ENCODE measurements at places on chromosomes 2 and 18.
A peak's percentile ranks its signal among the peaks of the same experiment; 100 is the strongest.

DNA sequence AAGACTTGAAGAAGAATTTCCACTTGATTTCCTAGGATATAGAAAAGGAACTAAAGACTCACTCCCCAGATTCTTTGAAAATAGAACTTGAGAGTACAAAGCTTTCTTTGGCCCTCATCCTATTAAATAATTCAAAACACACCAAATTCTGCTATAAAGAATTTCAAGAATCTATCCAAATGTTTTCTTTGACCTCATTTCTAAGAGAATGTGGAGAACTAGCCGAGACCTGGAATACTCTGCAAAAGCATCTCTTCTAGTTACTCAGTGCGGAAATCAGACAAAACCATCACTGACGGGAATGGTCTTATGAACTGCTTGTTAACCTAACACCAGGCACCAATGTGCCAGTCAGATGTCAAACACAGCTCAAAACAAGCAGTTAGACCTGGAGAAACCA is 44.2 kb upstream of the ARL5A start:
- no peak for DNase-seq

- no peak for DNase-seq
Observed at GRCh38 chr2:235638541-235639427, 144.9 kb downstream of the AGAP1 start.

- DNase-seq: no peak
Observed at GRCh38 chr18:59148192-59148591, 8.5 kb downstream of the SEC11C start.

DNA sequence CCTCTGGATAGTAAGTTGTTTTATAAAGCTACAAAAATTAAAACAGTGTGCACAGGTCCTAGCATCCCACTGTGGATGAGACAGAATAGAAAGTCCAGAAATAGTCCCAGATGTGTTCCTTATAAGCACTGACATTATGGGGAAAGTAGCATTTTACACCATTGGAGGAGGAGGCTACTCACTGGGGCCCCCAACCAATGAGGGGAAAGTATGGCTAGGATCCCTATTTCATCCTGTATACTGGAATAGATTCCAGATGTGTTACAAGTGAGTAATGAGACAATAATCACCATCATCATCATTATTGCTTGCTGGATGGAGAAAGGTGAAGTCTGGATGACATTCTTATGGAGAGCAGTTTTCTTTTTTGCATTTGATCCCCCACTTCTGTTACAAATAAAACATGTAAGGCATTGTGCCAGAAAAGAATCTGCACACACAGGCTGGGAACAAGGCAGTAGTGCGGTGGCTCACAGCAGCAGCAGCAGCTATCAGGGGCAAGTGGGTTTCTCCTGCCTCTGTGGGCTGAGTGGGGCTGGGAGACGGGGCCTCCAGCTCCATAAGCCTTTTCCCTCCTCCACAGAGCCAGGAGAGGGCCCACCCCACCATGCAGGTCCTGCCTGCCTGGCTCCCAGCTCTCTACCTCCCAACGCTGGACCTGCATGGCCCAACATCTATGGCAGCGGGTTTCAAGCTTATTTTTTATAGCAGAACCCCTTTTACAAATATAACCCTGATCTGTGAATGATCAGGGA is 5.0 kb downstream of the ARID5A start:
- DNase-seq: peak; percentile 61

DNA sequence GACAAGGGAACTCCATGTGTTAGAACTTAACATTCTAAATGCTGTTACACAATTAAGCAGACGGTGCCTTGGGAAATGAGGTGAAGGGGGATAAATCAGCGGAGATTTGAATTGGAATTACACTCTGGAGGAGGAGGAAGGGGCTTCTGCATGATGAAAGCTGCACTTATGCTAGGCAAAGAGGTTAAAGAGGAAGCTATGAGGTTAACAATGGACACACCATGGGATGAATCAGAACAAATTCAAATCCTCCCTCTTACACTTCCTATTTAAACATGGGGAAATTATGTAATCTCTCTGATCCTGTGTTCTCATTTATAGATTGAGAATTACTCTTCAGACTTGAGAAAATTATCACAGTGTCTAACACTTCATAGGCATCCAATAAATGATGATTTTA is 121.5 kb upstream of the SIX2 start:
- no peak for DNase-seq

DNA sequence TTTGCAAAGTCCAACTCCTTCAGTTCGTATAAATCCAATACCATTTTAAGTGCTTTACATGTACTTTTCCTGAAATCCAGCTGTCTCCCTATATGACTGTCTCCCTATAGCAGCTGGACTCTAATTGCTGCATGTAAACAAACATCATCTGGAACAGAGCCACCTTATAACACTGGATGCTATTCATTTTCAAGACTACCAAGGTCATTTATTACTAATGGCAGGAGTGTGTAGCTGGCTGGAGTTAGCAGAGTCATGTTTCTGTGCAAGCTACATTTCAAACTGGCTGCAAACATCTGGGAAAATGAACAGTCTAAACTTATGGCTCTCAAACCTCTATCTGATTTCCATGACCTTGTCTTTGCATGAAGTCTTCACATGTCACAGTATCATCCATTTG is 575.2 kb downstream of the PIK3C3 start:
- DNase-seq: no peak

DNA sequence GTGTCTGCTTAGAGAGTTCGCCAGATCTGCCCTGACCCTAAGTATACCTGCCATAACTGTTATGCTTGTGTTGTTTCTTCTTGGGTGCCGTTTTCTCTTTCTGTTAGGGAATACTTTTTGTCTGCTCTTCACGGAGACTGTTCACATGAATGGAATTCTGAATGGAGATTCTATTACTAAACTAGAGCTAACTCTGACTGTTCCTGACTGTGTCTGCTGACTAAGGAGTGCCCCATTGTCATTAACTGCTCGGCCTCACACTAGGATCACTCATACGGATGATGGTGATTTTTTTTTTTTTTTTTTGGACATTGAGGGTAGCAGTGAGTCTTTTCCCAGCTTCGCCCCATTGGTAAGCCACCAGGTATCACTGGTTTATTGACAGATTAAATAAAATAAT is 104.8 kb upstream of the SLC8A1 start:
- DNase-seq: no peak

DNA sequence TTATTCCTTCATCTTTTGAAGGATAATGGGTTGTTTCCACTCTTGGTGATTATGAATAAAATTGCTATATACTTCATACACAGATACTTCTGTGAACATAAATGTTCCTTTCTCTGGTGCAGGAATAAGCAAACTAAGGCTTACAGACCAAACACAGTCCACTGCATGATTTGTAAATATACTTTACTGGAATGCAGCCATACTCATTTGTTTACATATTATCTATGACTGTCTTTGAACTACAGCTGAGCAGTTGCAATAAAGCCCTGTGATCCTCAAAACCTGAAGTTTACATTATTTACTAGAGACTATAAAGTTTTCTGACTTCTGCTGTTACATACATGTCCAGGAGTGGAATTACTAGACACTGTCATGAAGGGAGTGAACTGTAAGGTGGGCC is 381.0 kb upstream of the CNTNAP5 start:
- no peak for DNase-seq

DNA sequence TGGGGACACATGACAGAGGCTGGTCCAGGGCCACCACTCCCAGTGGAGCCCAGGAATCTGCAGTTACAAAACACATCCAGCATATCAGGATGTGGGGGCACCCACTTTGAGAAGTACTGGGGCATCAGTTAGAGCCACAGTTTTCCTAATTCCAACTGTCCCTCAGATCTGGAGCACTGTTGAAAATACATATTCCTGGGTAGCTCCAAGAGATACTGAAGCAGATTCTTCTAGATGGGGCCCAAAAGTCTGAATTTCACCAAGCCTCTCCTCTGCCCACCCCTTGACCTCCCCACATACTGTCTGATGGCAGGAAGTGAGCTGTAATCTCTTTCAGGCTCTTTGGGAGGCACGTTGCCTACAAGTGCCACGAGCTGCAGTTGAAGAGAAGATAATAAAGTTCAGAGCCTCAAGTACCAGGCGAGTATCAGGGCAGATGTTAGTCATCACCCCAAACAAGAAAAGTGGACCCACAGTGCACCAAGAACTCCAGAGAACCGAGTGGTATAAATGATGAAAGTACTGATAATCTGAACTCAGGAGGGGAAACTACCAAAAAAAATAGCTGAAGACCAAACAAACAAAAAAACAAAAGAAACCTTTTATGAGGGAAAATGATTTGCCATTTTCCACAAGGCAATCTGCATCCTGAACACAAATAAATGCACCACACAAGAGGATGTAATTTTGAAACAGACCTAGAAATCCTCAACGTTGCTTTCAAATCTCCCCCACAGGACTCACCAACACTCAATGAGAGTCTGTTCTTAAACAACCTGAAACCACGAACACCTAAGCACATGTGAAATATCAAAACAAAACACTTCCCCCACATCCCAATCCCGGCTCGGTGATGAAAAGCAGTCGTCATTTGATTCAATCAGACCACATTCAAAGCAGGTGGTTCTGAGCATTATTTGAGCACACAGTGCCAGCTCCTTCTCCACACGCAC is 98.7 kb downstream of the TCF4 start:
- DNase-seq: peak; percentile 53

- peak; percentile 78 for DNase-seq
Observed at GRCh38 chr2:215969131-215969841, 44.1 kb downstream of the MREG start.

GRCh38 chr18:52667463-52668065 is 327.6 kb downstream of the DCC start:
- DNase-seq: no peak

- no peak for DNase-seq
Observed at GRCh38 chr2:185921048-185921756, 182.6 kb downstream of the FSIP2 start.

DNA sequence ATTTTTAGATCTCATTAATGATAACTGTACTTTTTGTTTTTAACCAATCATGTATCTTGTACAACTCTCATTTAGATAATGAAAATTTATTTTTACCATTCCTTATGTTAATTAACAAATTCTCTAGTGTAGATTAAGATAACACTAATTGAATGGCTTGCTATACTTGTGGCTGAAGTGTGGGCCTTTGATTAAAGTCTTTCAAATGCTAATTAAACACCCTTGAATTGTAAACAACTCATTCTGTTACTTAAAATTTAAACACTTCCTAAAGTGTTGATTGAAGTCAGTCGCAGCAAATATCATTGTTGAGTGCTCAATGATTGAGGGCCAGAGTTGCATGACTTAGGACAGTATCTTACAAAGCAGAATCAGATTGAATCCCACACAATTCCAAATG is 109.8 kb upstream of the GULP1 start:
- DNase-seq: no peak

DNA sequence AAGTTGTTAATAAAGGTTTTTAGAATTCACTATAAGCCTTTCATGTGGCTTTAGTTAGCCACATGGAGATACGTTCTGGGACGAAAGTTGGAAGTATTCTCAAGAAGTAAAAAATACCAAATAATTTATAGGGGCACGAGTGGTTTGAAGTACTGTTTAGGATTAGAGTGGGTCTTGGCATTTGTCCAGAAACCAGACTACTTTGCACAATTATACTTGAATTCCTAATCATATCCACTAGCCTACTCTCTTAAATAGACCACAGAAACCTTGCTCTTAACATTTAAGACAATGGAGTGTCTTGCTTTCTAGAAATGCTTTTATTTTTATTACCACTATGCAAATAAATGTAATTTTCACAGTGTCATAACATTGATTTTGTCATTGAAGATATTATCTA is 44.6 kb downstream of the UBE2E3 start:
- no peak for DNase-seq

DNA sequence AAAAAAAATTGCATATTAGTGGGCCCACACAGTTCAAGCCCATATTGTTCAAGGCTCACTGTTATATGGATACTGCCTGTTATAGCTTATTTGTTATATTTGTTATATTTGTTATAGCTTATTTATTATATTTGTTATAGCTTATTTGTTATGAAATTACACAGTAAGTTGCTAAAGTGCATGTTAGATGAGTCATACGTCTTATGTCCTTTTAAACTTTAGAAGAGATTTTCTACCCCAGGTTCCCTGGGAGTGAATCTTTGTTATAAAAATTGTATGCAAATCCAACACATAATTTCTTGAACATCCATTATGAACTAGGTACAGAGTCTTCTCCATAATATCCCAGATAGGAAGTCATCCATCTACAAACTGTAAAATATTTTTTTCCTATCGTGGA is 22.1 kb downstream of the HTR2B start:
- no peak for DNase-seq

DNA sequence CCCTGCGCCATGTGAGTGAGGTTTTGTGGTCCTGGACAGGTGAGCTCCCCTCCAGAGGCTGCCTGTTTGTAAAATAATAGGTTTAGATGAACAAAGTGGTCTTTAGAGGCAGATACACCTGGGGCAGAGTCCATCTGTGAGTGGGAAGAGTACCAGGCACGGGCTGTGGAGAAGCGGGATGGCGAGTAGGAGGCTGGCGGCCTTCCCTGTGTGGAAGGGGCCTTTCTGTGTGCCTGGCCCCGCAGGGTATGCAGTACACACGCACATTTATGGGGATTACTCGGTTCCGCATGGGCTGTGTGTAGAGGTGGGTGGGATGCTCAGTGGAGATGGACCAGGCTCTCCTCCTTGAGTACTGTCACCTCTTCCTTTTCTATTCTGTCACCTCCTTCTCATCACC is 64.1 kb downstream of the AGAP1 start:
- no peak for DNase-seq

DNA sequence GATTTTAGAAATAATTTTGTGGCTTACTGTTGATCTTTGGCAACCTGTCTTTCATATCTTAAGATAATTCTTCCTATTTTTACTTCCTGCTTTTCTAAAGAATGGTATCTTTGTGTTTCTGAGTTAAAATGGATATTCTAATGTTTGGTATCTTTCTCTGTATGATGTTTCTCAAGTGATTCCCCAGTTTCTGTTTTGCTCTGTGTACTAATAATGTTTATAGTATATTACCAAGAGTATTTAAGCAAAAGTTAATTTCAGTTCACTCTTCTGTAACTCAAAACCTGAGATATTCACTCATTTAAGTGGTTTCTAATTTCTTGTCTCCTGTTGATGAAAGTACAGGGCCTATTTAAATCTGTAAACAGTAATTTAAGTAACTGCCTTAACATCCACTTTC is 58.3 kb downstream of the CCDC150 start:
- no peak for DNase-seq

DNA sequence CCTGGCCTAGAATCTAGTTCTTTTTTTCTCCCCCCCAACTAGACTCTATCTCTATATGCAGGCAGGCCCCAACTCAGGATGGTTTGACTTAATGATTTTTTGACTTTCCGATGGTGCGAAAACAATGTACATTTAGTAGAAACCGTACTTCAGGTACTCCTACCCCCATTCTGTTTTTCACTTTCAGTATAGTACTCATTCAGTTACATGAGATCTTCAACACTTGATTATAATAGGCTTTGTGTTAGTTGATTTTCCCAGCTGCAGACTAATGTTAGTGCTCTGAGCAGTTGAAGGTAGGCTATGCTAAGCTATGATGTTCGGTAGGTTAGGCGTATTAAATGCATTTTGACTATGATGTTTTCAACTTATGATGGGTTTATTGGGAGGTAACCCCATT is 37.7 kb downstream of the PLEKHB2 start:
- DNase-seq: no peak

DNA sequence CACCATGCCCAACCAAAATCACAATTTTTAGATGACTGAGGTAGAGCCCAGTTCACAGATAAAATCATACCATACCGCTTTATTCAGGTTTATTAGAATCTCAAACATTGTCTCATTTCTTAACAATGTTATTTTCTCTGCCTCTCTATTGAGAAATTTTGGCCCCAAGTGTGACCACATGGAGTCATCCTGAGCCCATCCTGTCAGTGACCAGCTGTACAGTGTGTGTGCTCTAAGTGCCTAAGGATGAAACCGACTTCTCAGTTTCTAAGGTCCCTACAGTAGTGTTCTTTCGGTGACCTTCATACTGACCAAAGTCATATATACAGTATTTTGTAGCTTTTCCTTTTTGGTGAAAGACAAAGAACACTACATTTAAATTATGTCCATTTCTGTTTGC is 123.7 kb upstream of the MSTN start:
- no peak for DNase-seq
